Activated naive CD4-positive, alpha-beta T cell treated with anti-CD3 and anti-CD28 coated beads for 36 hours (primary cell): ENCODE measurements at places on chromosomes 11 and 22. TPM values are rescaled to one million over a fixed set of nuclear protein-coding genes. Genes with fewer than 3 reads are reported as not detected.

EFCAB6 gene
- 0.15 TPM for total RNA-seq

OR10D3 gene
- not detected for total RNA-seq

DMC1 gene
- 13.0 TPM for total RNA-seq

ANO5 gene
- not detected for total RNA-seq

OR8G1 gene
- not detected for total RNA-seq

ROBO4 gene
- total RNA-seq, result not detected

- DNase-seq, result no peak
These were observed 5.3 kb upstream of the MALAT1 start for GRCh38 chr11:65493367-65494176.

DNA sequence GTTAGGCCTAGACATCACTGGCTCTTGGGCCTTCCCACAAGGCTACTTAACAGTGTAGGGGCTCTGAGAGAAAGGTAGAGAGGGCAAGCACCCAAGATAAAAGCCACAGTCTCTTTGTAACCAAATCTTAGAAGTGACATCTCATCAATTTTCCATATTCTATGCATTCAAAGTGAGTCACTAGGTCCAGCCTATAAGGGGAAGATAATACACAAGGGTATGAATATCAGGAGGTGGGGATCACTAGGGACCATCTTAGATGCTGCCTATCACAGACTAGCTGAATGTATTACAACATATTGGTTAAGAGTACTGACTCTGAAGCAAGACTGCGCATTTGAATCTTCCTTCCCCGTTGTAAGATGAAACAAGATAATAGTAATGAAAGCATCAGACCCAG, 144.1 kb downstream of the RBFOX2 start:
- no peak for DNase-seq

DNA sequence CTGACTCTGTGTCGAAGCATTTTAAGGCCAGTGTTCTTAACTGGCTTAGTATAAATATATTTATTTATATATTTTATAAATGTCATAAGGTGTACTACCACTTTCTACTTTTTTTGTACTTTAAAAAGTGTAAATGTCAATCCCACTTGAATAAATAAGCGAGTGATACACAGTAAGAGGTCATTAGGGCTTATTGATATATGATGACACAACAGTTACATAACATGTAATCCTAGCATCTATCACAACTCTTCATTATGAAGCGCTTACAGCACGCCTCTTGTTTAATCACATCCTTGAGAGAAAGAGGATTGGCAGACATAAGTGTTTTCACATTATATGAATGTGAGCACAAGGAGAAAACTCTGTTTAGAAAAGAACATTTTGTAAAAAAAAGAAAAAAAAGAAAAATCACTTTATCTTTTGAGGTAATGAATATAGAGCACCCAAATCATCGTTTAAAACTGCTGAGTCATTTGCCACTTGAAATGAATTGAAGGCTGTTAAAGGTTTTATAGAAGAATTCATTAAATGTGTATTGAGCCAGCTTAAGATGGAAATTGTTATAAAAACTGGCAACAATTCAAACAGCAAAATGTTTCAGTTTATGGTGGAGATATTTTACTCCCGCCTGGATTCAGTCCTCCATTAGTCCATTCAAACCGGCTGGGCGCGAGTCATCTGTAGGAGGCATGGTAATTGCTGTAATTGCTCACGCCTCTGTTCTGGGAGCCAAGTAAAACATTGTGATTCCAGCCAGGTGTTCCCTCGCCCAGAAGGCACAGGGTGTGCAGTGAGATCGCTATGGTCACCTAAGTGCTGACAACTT, 627.3 kb upstream of the KIRREL3 start:
- no peak for DNase-seq

DNA sequence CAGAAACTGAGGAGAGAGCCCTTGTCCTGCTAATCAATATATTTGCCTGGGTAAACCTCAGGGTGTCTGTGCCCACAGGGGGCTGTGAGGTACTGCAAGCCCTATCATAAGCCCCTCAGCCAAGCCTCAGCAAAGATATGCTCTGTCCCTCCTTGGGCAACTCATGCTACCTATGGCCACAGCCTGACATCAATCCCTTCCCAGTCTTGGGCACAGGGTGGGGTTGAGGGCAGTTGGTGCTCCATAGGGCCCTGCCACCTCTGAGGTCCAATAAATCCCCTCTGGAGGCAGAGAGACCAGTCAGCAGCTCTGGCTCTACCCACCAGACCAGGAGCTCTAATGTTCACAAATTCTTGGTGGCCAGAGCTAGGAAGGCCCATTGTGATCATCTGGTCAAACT, 23.8 kb downstream of the TPBGL start:
- DNase-seq, result peak; percentile 3

- DNase-seq, result no peak
These were observed 1.2 kb downstream of the FOLR3 start for GRCh38 chr11:72136684-72137262.

DNA sequence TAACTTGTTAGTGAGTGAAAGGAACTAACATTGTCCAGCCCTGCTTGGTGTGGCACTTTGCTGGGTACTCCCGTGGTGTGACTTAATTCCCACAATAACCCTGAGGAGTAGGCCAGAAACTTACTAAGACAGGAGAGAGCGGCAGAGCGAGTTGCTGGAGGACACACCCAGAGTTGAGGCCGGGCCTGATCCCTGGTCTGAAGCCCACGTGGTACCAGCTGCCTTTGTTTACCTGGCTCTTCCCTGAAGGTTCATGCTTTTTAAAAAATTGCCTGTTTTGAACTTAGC, 594 bp downstream of the MPST start:
- no peak for DNase-seq

GRCh38 chr11:61024938-61025820, 53.7 kb downstream of the CD6 start:
- peak; percentile 67 for DNase-seq

DNA sequence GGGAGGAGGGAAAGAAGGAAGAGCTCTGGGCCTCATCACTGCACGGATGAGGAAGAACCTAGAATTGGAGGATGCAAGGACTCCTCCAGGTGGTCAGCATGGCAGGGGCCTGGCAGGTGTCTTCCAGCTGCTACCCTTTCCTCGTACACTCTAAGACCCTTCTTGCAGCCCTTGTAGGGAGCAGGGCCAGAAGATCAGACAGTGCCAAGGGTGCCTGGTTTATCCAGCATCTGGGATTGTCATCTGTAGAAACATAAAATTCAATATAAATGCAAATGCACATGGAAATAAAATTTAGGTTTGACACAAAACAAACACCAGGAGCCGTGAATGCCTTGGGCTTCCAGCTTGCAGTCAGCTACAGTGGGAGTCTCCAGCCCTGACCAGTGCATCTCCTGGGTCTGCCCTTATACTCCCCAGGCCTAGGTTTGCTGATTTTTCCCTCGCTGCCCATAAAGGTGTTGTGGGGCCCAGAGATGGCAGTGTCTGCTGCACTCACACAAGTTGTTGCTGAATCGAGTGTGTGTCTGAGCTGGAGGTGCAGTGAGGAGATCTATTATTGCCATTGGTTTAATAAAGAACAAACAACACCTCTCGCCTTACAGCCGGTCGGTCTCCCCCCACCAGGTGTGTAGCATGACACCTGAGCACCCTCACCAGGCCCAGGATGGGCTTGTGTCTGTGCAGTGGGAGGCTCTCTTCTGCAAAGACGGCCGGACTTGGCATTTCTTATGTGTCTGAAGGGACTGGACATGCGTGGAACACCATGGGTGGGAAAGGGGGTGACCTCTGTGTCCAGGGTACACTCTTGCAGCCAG, 87.1 kb downstream of the BCR start:
- no peak for DNase-seq

GRCh38 chr22:31537019-31537535, 40.7 kb downstream of the SFI1 start:
- peak; percentile 79 for DNase-seq

GRCh38 chr11:128520888-128521681, 66.3 kb downstream of the ETS1 start:
- peak; percentile 42 for DNase-seq

GRCh38 chr11:74775762-74776161, 27.1 kb downstream of the RNF169 start:
- no peak for DNase-seq

DNA sequence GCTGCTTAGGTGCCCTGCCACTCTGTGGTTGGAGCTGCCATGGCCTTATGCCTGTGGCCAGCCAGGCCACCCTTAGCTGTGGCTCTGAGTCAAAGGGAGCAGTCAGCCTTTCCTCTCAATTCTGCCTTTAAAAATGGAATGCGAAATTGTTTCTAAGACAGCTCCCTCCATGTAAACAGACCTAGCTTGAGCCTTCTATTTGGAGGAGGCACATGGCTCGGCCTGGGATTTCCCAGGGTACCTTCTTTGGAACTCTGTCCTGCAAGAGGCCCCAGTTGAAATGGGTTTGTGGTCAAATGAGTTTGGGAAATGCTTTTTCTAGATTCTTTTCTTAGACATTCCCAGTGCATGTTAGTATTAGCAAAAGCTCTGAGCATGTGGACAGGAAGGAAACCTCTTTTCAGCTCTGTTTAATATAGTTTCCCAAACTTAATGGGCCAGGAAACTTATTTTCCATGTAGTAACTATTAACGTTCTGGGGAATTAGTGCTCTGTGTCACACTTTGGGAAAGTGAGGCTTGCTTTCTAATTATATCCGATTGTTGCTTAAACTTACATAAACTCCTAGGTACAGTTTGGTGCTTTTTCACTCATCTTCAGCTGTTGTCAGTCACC, 7.8 kb downstream of the PHOX2A start:
- no peak for DNase-seq

DNA sequence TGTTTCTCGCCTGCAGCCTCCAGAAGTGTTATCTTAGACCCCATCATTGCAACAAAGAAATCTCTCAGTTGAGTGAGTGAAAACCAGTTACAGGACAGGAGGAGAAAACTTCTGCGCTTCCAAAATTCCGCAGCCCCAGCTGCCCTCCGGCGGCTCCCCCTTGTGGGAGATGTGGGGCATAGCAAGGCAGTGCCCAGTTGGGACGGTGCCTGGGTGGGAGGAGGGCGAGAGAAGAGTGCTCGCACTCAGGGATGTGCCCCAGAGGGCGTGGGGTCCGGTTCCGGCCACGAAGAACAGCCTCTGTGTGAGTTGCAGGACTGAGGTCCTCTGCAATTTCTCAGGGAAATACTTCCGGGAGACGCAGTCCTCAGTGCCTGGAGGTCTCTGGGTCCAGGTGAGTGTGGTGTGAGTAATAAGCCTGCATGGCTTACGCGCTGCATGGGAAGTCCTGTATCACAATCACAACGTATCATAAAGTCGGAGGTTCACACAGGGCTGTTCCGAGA, 87.0 kb upstream of the BLID start:
- peak; percentile 60 for DNase-seq

DNA sequence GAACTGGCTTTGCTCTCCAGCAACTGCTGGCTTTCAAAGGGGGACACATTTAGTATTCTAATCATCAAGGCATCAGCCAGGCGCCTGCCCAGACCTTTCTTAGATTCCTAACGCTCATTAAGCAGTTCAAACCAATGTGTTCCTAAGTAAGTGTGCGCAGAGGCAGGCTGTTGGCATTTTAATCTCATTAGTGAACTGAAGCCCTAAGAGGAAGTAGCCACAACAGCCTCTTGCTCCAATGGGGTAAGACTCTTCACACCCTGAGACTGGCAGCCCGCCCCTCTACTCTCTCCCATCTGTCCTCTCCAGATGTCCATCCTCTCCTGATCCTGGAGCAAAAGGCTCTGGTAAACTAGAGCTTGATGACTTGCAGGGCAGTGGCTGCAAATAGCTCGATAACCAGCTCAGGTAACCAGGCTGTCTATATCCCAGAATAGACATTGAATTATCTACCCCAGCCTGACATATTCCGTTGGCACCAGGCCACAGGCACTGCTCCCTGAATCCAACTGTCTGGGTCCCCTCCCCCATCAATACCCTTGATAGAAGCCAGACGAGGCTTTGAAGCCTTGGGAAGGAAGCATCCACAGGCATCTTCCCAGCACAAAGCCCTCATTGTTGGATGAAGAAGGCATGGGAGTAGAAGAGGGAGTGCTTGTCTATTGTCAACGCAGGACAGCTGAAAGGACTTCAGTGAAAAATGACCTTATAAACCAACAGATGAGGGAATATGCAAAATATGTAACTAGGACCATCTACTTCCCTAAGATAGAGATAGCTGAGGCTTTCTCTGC, 321.1 kb downstream of the TENM4 start:
- DNase-seq, result no peak

DNA sequence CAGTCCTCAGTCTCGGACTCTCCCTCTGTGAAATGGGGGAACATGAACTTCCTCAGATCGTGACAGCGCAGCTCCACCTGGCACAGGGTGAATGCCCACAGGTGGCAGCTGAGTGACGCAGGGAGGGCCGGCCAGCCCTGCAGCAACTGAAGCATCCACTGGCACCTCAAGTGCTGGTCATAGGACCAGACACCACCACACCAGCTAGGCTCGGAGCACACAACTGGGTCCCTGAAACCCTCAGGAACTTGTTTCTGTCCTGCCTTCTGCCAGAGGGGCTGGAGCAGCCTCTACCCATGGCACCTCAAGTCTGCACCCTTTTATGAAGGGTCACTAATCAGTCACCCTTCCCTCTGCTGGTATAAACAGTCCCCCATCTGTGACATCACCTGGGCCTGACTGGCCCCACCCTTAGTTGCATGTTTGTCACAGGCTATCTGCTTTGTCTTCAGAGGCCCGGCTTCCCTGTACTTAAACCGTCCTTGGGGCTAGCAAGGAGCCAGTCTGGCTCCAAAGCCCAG, 7.4 kb upstream of the CDC42BPG start:
- peak; percentile 57 for DNase-seq

GRCh38 chr22:31321421-31321820, 24.7 kb downstream of the PATZ1 start:
- DNase-seq, result no peak

DNA sequence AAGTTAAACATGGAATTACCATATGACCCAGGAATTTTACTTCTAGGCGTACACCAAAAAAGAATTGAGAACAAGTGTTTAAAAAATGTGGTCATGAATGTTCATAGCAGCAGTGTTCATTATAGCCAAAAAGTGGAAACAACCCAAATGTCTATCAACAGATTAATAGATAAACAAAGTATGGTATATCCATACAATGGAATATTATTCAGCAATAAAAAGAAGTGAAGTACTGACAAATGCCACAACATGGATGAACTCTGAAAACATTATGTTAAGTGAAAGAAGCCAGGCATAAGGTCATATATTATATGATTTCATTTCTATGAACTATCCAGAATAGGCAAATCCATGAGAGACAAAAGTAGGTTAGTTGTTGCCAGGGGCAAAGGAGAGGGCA, 141.7 kb upstream of the NAV2 start:
- no peak for DNase-seq

DNA sequence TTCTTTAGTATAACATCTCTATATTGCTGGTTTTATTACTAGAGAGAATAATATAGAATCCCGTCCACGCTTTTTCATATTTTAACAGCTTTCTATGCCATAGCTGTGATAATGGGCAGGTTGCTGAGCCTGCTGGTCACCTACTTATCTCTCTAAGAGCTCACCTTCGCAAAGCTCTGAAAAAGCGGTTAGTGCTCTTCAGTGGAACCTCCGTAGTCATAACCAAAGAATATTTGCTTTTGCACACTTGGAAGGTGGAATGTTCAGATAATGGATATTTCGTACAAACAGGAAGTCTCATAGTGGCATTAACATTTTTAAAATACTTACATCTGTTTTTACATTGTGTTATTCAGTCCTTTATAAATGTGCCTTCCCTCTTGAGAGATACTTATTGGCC, 388.9 kb upstream of the ANO3 start:
- no peak for DNase-seq

- DNase-seq, result no peak
These were observed 17.3 kb downstream of the APOL3 start for GRCh38 chr22:36143066-36143815.
